ENCODE measurements at places on chromosomes 2 and 18.

DNA sequence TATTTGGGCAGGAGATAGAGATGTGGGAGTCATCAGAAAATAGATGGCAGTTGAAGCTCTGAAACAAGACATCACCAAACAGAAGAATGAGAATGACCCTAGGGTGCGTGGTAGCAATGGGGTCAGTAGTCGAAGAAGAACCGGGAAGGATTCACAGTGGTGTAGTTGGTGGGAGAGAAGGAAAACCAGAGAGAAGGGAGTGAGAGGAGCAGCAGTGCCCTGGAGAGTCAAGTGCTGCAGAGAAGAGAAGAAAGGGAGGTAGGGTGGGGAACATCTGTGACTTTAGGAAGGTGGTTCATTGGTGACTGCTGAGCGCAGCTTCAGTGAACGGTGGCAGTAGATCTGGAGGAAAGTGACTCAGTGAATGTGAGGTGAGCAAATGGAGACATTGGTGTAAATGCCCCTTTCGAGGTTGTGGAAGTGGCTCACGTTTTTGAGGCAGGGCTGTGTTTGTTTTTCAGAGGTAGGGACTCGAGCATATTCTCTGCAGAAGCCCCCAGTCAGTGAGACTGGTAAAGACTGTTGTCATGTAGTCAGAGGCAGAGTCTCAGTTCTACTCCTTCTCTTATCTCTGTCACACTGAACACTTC is 36.4 kb downstream of the CDC42EP3 start:
- DNase-seq: no peak

DNA sequence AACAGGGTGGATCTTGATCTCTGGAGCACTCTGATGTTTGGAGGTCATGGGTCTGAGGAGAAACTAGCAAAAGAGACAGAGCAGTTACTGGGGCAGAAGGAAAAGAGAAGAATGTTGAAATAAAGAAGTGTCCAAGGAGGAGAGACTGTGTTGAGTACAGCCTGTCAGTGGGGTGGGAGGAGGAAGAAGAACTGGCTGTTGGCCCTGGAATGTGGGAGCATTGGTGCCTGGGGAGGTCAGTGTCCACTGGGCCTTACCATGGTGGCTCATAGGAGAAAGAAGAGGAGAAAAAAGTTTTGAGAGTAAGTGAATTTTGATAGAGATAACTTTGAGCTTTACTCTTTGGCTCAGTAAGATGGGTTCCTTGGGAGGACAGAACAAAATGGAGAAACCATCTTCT is 499.0 kb downstream of the TXNL1 start:
- DNase-seq: no peak

DNA sequence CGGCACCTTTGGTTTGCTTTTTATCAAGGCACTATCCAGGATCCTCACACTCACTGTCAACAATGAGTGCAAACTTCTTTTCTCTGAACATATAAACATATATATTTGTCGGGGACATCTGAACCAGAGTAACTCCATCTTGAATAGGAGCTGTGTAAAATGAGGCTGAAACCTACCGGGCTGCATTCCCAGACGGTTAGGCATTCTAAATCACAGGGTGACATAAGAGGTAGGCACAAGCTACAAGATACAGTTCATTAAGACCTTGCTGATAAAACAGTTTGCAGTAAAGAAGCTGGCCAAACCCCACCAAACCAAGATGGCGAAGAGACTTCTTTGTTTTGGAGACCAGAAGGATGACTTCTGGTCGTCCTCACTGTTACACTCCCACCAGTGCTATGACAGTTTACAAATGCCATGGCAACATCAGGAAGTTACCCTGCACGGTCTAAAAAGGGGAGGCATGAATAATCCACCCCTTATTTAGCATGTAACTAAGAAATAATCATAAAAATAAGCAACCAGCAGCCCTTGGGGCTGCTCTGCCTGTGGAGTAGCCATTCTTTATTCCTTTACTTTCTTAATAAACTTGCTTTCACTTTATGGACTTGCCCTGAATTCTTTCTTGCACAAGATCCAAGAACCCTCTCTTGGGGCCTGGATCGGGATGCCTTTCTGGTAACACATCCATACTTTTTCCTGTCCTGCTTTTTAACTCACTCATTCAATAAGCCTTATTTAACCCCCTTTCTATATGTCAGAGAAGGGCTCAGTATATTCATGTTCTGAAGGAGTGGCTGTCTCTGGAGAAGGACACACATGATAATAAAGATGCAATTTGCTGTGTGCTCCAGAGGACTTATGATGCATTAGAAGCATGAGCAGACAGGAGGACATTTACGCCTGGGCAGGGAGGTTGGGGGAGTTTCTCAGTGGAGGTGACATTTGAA is 65.4 kb downstream of the TACR1 start:
- no peak for DNase-seq

DNA sequence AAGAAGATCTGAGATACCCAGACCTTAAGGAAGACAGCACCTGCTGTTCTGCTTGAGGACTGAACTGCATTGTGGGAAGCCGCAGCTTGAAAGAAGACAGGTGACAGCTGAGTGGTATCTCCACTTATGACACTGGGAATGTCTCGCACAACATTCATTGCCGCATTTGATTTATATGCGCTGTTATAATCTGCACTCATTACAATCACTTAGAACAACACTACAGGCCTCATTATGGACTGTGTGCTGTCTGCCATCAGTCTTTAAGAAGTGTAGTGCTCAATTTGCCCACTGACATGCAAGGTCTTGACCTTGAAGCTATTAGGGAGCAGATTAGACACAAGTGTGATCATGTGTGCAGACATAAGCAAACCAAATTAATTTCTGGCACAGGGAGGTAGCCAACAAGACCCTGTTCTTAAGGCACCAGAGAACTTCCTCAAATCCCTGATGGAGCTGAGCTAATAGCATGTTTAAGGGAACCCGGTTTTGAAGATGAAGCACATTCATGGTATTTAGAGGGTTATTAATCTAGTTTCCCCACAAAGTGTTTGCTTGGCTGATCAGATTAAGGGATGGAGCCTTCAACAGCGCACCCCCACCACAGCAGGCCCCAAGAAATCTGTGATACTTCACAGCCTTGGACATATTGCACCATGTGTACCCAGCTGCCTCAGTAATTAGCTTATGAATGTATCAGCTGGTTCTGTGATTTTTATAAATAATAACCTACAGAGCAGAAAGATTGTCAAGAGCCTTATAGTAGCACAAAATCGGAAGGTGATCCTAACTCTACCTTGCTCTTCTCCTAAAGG is 146.8 kb downstream of the SATB2 start:
- no peak for DNase-seq

DNA sequence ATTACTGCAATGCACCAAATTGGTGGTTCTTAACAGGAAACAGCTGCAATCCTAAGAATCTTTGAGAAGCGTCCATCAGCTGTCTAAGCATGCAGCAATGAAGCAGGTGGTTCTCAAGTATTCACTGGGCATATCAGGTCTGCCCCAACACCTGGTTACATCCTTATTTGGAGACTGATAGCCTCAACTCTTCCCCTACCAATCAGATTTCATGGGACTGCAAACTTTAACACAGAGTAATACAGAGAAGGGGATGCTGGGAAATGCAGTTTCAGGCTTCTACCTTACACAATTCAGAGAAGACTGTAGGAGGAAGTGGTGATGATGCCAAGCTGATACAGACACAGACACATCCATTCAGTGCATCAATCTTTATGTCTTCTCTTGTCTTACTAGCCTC is 240.5 kb downstream of the BCL2 start:
- DNase-seq: no peak

- DNase-seq: no peak
These were observed 73.4 kb downstream of the ZFP36L2 start for GRCh38 chr2:43152741-43153647.

DNA sequence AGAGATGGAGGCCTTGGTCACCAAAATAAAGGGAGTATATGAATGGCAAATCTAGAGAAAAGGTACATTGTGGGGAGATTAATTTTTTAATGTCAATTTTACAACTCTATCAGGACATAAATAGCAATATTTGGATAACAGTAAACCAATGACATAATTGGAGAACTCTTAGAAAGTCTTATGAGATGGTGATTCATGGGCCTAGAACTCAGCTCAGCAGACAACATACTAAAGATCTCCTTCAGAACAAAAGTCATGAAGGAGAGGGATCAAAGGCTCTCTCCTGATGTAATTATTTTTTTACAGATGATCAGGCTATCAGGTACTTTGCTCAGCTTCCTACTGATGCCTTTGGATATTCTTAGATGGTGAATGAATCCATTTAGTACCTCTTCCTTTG is 90.0 kb downstream of the CRACDL start:
- DNase-seq: peak; percentile 65

DNA sequence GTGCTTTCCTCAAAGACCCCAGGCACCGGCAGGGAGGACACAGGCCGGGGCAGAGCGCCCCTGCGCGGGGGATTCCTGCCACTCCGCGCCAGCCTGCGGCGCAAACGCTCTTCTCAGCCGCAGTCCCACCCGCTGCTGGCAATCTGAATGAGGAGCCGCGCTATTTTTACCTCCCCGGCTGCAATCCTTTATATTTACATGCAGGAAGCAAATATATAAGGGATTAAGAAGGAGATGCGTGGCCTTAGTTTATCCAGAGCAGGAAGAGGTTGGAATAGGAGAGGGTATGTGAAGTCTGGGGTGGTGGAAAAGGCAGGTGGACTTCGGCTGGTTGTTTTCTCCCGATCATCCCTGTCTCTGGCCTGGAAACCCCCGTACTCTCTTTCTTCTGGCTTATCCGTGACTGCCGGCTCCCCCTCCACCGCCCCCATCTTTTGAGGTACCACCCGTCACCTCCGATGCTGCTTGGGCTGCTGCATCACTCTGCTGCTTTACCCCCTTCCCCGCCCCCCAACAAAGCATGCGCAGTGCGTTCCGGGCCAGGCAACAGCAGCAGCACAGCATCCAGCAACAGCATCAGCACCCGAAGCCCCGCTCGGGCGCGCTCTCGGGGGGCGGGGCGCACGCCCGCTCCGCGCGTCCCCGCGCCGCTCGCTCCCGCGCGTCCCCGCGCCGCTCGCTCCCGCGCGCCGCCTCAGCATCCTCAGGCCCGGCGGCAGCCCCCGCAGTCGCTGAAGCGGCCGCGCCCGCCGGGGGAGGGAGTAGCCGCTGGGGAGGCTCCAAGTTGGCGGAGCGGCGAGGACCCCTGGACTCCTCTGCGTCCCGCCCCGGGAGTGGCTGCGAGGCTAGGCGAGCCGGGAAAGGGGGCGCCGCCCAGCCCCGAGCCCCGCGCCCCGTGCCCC is at the start of gene ADAM23:
Gene ADAM23 (plus strand): TSS at position 700 of the 902 bp plus-strand sequence. CDS start 335 bp downstream, outside the sequence.
- DNase-seq: peak; percentile 64
